Urothelium cell line (cell line): ENCODE measurements at places on chromosomes 2 and 18.

GRCh38 chr2:105640246-105640645 lies 104.5 kb upstream of the NCK2 start:
- no peak for DNase-seq

DNA sequence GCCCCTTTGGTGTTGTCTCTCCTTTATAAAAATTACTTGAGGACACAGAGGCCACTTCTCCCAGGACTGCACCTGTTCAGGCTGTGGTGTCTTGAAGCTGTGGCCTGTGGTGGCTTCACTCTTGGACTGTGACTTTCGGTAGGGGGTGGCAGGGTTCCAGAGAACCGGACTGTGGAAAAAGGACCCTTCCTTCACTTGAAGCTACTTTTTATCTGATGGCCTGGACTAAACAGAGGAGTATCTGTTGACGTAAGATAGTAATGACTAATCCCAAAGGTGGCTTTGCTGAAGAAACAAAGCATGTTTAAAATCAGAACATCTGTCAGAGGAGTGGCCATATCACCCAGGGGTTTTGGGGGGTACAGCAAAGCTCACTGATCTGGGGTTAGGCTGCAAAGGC lies 60.8 kb downstream of the CENPO start:
- DNase-seq, result no peak

DNA sequence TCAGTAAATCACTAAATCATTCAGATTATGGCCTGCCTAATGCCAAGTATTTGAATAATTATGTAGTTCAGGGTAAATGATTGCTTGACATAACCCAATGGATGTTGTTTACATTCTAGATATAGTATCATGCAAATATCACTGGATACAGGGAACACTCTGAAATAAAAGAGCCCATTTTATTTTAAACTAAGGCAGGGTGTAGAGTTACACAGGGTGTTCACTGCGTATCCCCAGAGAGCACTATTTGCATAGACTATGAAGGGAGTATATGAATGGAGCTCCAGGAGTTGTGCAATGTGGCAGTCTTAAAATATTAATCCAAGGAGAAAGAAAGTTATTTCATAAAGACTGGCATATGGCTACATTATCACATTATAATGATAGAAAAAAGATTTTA lies 701.1 kb upstream of the KLHL29 start:
- no peak for DNase-seq

DNA sequence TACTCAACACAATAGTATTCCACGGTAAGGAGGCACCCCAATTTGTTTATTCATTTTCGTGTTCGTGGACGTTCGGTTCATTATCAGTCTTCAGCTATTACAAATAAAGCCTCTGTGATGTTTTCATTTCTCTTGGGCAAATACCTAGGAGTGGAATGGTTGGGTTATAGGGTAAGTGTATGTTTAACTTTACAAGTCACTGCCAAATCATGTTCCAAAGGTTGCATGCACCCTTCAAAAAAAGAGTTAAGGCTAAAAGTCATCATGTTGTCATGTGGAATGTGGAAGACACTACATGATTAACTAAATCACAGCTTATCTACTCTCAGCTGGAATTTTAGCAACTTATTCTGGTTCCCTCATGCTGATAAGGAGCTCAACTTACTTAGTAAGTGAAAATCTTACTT lies 15.8 kb downstream of the INO80C start:
- no peak for DNase-seq

DNA sequence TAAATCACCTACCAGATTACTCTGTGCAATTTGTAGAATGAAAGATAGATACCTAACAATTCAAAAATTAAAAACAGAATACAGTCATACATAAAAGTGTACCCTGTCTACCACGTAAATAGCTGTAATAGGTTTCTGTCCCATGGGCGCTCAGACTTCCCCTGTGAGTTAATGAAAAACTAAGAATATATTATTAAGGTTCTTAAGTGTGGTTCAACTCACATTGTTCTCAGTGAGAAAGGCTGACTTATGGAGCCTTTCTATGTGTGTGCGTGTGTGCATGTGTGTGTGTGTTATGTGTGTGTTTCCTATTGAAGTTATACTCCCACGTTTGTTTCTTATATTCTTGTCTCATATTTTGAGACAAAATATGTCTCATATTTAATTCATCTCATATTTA lies 114.6 kb upstream of the CD302 start:
- no peak for DNase-seq

DNA sequence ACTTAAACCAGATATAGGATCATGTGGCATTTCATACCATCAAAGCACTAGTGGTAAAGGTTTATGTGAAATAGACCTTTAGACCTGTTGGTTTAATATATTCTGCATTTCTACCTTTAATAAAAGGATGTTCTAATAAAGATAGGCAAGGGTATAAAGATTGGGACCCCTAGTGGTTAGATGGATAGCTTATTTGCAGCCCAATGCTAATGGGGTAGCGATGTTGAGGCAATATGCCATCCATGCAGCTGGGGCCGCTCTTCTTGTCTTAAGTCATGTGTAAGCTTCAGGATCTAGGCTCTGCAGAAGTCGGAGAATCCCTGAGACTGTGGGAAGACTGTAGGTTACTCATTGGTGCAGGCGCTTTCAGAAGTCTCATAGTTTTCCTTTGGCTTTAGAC lies 114.9 kb downstream of the ICOS start:
- no peak for DNase-seq

DNA sequence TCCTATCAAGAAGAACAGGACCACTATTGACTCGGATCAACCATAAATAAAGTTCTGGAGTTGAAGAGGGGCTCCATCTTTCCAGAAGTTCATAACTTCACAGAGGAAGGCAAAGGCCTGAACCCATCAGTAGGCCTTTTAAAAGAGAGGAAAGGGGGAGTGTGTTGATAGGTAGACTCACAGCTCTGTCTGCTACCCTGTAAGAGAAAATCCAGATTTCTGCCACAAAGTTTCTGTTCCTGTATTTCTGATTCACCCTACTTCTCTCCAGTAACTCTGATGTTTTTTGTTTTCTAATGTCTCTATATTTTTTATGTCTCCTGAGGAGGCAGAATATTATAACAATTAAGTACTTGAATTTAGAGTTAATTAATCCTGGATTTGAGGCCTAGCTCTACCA lies 564.0 kb downstream of the TNS1 start:
- DNase-seq, result no peak

DNA sequence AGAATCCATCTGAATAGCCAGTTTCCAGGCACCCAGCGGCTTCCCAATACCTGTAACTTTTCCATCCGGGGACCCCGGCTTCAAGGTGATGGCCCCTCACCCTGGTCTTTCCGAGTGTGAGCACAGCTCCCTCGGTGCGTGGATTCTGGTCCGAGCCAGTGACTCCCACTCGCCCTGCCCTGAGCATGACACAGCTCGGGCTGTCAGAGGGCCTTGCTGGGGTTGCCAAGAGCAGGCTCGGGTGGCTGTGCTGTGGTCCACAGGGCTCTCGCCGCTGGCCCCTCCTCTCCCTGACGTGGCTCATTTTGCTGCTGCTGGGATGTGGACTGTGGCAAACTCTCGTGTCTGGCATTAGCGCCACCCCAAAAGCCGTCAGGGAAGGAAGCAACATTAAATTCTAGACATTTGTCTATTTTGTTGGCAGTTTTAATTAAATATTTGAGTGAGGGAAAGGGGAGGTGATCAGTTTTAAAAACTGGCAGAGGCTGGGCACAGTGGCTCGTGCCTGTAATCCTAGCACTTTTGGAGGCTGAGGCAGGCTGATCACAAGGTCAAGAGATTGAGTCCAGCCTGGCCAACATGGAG lies 5.6 kb upstream of the ESPNL start:
- no peak for DNase-seq

- DNase-seq, result no peak
Observed at GRCh38 chr2:66674087-66674486, 239.2 kb downstream of the MEIS1 start.

DNA sequence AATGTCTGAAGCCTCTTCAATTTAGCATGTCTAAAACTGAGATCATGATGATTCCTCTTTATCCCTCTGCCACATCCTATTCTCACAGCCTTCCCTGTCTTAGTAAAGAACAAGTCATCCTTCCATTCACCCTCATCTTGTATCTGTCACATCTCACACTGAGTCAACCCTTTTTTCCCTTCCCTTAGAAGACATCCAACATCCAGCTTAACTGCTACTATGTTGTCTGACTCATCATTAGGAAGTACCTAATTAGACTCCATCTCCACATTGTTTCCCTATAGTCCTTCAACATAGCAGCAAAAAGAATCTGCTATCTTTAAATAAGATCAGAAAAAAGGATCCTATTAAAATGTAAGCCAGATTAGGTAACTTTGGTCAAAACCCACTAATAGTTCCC lies 85.2 kb upstream of the GRB14 start:
- DNase-seq, result no peak

DNA sequence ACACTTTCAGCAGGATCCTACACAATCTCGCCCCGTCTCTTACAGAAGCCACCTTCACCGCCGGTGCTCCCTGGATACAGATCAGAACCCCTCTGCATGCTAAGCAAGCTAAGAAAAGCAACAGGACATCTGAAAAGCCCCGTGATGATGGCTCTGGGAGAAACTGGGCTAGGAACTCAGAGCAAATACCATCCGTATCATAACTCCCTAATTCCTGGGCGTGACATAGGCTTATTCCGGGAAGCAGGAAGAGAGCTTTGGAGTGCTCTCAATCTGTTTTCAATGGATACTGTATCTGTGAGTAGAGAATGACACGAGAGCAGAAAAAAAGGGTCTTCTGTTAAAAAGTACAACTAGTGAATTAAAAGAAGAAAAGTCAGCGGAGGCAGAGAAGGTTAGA lies 121.6 kb downstream of the SPP2 start:
- DNase-seq, result no peak

DNA sequence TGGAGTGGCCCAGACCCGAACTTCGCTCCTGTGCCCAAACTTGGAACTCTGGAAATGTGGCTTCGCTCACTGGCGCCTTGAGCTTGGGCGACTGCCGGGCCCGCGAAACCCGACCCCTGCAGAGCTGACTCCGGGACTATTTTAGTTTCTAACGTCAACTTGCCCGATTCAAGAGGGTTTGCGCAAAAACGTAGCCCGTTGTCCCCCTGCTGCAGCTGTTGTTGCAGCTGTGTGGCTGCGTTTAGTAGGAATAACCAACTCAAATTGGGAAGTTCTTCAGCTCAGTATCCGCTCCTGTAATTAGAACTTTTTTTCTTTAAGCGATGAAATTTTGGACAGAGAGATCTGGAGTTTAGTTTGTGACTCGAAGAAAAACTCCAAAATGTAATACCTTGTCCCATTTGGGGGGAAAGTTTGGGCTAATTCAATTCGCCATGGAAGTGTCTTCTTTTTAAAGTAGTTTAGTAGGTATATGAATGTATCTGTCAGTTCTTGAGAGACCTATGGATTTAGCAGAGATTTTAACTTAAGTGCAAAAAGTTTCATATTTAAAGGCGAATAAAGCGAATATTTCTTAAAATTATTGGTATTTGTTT lies 559 bp downstream of the MYL12A start:
- no peak for DNase-seq

GRCh38 chr18:55110436-55110835 lies 151.2 kb upstream of the CCDC68 start:
- peak; percentile 6 for DNase-seq

- DNase-seq, result no peak
Observed at GRCh38 chr2:109209941-109210340, 80.9 kb downstream of the SH3RF3 start.

DNA sequence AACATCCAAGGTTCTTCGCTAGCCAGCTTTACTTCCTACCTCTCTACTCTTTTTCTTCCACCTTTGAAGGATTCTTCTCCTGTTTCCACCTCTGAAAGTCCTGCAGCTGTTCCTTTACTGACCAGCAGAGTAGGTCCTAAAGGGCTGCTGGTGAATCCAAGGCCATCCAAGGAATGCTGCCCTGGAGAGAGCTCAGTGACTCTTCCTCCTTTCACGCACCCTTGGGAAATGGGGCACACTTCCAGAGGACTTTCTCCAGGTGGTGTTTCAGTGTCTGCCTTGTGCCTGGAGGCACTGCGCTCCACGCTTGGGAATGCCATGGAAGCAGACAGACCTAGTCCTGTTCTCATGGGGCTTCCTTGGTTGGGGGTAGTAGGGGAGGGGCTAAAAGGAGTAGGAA lies 45.4 kb downstream of the SLC16A14 start:
- DNase-seq, result no peak
